Fibroblast of the aortic adventitia (primary cell): ENCODE measurements at places on chromosomes 11 and 22. TPM values are rescaled to one million over a fixed set of nuclear protein-coding genes. Genes with fewer than 3 reads are reported as not detected.

DNA sequence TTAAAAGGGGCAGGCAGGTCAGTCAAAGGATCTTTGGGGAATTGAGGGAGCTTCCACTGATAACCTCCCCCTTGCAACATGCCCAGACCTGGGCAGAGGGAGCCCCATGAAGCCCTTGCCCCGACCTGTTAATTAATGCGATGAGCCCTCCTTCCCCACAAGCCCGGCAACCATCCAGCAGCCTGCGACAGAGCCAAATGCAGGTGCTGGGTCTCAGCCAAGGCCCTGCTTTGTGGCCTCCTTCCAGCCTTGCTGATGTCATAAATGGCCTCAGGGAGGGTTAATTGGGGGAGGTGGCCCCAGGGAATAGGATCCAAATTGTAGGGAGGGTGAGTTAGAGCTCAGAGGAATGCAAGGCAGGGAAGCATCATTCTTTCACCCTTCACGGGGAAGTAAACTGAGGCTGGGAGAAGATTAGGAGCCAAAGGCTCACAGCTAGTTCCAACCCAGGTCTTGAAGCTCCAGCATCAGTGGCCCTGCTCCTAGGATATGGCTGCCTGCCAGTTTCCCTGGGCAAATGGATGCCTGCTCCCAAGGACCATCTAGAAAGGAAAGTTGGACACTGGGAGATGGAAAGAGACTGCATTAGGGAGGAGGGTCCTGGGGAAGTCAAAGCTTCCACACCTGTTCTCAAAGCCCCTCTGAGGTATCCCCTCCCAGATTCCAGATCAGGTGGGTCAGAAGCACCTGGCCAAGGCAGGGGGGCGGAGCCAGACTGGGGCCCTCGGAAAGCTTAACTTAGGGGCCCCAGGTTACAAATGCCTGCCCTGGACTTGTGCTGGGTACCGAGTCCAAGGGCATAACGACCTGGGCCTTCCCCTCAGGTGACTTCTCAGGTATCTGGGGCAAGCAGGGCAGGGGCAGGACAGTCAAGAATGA lies 34.1 kb downstream of the LMO1 start:
- DNase-seq = no peak

Gene OR52B6
- total RNA-seq = not detected in 2 replicates

DNA sequence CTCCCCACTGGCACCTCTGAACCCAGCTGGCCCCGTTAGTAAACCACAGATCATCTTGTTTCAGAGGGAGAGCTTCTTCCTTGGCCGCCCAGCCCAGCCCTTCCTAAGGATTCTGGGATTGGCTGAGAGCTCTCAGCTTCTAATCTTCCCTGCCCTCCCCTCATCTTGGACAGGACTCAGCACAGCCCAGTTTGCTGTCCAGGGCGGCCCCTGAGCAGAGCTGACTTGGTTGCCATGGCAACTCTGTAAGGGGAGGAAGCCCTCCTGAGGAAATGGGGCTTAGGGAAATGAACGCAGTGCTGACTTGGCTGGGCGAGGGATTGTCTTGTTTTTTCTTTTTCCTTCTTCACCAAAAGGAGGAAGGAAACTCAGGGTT lies 4.6 kb downstream of the APOL4 start:
- peak; percentile 75 for DNase-seq

DNA sequence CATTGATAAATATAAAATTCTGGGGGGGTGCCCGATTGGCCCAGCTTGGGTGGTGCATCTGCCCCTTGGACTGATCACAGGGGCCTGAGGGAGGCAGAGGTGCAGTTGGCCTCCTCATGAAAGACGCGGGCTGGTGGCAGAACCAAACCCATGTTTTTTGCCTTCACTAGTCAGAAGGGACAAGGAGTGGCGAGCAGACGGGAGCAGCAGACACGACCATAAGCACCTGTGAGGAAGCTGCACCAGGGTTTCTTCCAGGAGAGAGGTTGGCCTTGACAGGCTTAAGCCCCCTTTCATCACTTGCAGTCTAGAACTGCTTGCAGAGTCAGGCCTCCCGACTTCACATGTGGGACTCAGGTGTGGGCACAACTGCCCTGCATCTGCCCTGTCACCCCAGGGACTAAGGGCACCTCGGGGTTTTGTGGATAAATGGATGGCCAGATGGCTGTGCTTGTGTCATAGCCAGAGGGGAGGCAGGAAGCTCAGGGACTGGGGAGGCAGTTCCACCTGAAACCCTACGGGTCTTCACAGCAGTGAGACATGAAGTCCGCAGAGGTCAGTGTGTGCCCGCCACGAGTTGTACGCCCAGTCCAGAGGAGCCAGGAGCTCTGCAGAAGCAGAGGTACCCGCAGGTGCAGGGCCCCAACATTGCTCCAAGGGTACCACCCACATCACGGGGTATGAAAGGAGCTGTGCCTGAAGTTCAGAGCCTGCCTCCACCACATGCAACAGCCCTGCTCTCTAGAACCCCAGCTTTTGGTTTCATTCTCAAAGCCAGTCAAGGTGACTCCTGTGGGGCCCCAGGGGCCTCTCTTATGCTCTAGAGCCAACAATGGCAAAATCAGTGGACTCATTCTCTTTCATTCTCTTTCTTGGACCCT lies 18.2 kb upstream of the SYT13 start:
- DNase-seq = no peak

GRCh38 chr11:73265853-73266645 lies 6.1 kb upstream of the P2RY6 start:
- DNase-seq = no peak

Gene IFITM2
- total RNA-seq = 50.1 and 88.1 TPM in 2 replicates

GRCh38 chr11:47143322-47143721 lies 33.4 kb downstream of the ARFGAP2 start:
- peak; percentile 79 for DNase-seq

Gene DSCAML1
- total RNA-seq = not detected in 2 replicates

GRCh38 chr11:128909438-128910125 lies 18.4 kb downstream of the KCNJ5 start:
- no peak for DNase-seq

- DNase-seq = no peak
Observed at GRCh38 chr11:18374956-18375355, 19.4 kb upstream of the LDHA start.

GRCh38 chr11:117870103-117870952 lies 6.1 kb downstream of the FXYD6 start:
- DNase-seq = no peak

Gene SLC5A4
- total RNA-seq = not detected in 2 replicates

Gene GLYAT
- total RNA-seq = not detected in 2 replicates

DNA sequence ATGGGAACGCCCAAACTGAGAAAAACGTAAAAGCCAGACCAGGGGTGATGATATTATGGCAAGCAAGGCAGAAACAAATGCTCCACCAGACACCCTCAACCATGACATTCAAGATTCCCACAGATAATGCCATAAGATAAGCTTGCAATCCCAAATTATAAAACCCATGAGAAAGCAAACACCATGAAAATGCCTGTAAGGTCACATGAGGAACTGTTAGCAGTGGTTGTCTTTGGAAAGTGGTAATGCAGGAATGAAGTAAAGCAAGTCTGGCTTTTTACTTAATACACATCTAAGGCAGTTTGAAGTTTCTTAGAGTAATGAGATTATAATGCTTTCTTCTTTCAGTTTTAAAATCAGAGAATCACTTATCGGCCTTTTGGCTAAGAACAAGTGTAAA lies 111.0 kb downstream of the MN1 start:
- DNase-seq = no peak

- DNase-seq = no peak
Observed at GRCh38 chr11:93604008-93604660, 57.3 kb upstream of the CEP295 start.

GRCh38 chr11:41384329-41384728 lies 75.1 kb downstream of the LRRC4C start:
- DNase-seq = no peak

DNA sequence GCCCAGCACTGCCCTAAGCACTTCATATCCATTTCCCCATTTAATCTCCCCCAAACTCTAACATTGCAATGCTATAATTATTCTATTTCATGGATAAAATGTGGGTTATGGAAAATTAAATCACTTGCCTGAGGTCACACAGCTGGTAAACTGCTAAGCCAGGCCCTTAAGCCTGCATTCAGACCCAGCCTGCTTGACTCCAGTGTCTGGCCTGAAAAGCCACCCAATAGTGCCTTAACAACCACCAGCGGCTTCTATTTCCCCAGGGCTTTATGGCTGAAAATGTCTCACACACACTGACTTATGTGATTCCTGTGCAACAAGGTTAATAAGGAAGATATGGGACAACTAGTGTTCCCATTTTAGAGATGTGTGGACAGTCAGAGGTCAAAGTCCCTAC lies 178.5 kb upstream of the SNX19 start:
- no peak for DNase-seq

GRCh38 chr22:42719133-42719532 lies 1.5 kb downstream of the A4GALT start:
- DNase-seq = peak; percentile 43

Gene HOATZ
- total RNA-seq = not detected in 2 replicates

Gene IGSF9B
- total RNA-seq = 1.7 and 3.2 TPM in 2 replicates

Gene OR1S1
- total RNA-seq = not detected in 2 replicates

Gene SAMM50
- total RNA-seq = 53.7 and 54.3 TPM in 2 replicates

Gene FXYD6
- total RNA-seq = 0.98 and 1.3 TPM in 2 replicates

Gene DCUN1D5
- total RNA-seq = 55.9 and 136 TPM in 2 replicates

Gene ARHGAP42
- 12.6 and 21.1 TPM in 2 replicates for total RNA-seq

DNA sequence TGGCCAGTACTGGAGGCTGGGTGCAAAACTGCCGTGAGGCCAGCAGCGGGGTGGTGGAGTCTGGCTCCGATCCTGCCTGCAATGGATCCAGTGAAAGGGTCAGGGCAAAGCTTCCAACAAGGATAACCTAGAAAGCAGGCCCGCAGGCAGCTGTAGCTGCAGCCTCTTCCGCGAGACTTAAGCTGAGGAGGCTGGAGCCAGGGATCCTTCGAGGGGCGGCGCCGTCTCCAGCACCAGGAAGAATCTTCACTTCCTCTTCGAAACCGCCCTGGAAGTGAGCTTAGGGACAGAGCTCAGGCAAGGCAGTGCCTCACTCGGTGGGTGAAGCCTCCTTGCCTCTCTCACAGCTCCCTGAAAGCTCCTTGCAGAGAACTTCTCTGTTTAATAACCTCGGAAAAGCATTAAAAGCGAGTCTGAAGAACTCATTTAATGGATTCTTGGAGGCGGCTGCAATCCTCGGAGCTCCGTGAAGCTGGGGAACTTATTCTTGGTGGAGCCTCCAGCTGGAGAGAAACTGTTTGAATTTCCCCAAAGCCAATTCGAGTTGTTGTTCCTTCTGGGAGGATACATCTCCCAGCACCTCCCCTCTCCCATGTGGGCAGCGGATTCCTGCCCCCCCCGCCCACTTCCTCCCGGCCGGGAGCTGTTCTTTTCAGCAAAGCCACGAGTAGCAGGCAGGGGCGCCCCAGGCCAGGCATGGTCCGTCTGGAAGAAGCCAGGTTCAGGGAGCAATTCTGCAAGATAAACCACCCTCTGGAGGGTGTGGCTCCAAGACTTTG lies 169.9 kb downstream of the CTTN start:
- peak; percentile 32 for DNase-seq

GRCh38 chr11:62125316-62125715 lies 1.5 kb downstream of the INCENP start:
- DNase-seq = no peak

- DNase-seq = no peak
Observed at GRCh38 chr11:118878163-118878563, 5.5 kb upstream of the CXCR5 start.

Gene CD6
- not detected in 2 replicates for total RNA-seq

Gene FAM118B
- 14.7 and 32.9 TPM in 2 replicates for total RNA-seq

Gene MYOD1
- not detected in 2 replicates for total RNA-seq

DNA sequence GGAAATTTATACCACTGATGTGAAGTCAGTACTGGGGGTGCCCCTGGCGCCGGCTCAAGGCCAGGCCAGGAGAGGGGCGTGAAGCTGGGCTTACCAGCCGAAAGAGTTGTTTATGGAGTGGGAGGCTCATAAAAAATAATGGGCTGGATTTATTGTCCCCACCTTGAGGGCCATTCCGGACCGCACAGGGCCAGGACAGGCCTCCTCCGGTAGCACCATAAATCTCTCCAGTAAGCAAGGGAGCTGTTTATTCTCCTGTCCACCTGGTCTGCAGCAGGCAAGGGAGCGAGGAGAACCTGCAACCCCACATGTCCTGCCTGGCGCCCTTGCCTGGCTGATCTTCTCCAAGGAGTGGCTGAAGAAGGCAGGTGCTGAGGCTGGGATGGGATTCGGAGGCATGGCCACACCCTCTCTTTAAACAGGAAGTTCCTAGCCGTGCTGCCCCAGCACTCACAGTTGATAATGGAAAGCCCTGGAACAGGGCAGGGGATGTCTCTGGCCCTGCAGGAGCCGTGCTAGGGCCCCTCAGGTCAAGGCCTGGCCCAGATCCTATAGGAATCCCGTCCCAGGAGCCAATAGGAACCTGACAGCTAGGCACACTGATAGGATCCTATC lies 65.1 kb downstream of the SCUBE1 start:
- DNase-seq = no peak

DNA sequence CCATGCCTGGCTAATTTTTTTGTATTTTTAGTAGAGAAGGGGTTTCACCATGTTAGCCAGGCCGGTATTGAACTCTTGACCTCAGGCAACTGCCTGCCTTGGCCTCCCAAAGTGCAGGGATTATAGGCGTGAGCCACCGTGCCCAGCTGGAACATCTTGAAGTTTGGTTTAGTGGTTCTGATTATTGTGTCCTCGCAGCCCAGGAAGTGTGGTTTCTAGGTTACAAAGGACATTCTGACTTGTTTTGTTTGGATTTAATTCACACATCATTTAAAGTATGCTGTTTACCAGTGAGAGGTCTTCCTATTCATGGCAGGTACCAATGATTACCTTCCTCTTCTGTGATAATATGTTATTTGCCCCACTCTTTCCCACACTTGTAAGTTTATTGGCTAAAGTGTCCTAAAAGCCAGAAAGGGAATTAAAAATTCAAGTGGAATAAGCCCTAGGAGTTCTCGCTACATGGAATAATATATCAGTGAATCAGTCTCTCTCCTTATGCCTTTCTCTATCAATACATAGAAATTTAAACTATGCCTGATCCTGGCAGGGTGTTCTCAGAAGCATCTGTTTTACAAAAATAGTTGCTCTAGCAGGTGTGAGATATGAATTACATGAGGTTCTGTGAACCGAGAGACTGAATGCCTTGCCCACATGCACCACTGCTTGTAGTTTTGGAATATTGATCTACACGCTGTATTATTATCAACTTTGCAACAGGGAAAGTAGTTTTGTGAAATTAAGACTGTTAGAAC lies 263.1 kb downstream of the DDX10 start:
- DNase-seq = no peak

DNA sequence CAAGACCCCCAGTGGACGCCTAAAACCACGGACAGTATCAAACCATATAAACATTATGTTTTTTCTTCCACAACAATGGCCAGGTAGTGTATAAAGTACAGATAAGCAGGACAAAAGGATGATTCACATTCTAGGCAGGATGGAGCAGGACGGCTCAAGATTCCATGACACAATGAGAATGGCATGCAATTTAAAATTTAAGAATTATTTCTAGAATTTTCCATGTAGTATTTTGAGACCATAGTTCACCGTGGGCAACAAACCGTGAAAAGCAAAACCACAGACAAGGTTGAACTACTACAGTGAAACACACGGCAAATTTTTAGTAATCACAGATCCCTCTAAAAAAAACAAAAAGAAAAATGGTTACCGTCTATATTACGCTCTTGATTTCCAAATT lies 7.5 kb downstream of the NARS2 start:
- peak; percentile 57 for DNase-seq

- no peak for DNase-seq
Observed at GRCh38 chr11:122287401-122287800, 171.4 kb upstream of the BLID start.

- no peak for DNase-seq
Observed at GRCh38 chr11:20178976-20179375, 18.7 kb upstream of the DBX1 start.

GRCh38 chr11:22317656-22318055 lies 20.5 kb upstream of the SLC17A6 start:
- no peak for DNase-seq
